ENCODE measurements at places on chromosomes 7 and 10.

DNA sequence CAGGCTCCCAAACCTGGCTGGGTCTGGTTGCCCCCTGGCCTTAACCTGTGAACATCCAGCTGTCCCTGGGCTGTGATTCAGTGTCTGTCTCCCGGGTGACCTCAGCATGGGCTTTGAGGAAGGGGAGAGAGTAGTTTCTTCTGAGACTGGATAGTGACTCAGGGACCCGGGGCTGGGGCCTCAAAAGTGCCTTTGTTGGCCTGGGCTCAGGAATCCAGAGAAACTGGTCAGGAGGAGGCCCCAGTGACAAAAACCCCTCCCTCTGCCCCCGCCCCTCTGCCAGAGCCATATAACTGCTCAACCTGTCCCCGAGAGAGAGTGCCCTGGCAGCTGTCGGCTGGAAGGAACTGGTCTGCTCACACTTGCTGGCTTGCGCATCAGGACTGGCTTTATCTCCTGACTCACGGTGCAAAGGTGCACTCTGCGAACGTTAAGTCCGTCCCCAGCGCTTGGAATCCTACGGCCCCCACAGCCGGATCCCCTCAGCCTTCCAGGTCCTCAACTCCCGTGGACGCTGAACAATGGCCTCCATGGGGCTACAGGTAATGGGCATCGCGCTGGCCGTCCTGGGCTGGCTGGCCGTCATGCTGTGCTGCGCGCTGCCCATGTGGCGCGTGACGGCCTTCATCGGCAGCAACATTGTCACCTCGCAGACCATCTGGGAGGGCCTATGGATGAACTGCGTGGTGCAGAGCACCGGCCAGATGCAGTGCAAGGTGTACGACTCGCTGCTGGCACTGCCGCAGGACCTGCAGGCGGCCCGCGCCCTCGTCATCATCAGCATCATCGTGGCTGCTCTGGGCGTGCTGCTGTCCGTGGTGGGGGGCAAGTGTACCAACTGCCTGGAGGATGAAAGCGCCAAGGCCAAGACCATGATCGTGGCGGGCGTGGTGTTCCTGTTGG is at the start of gene CLDN4:
CLDN4 (plus strand) TSS at position 316 of the 903 bp plus-strand sequence; CDS start at position 522, 206 bp downstream.
- peak; percentile 85 for DNase-seq

DNA sequence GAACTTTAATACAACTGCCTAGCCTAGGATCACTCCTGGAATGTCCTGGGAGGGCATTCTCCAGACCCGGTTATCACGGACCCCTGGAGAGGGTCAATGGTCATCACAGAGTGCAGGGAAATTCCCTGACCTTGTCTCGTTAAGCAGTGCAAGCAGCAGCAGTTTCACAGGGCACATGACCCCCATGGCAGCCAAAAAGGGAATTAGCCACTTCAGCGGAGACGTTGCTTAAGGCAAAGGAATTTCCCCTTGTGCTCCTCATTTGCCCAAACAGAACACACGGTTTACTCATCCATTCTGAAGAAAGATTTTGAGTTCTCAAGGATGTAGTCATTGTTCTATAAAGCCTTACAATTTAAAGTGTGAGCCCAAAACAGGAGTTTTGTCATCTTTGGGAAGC is 260.3 kb downstream of the SNX13 start:
- DNase-seq, result no peak

GRCh38 chr7:75879771-75880184 is 944 bp downstream of the RHBDD2 start:
- no peak for DNase-seq

DNA sequence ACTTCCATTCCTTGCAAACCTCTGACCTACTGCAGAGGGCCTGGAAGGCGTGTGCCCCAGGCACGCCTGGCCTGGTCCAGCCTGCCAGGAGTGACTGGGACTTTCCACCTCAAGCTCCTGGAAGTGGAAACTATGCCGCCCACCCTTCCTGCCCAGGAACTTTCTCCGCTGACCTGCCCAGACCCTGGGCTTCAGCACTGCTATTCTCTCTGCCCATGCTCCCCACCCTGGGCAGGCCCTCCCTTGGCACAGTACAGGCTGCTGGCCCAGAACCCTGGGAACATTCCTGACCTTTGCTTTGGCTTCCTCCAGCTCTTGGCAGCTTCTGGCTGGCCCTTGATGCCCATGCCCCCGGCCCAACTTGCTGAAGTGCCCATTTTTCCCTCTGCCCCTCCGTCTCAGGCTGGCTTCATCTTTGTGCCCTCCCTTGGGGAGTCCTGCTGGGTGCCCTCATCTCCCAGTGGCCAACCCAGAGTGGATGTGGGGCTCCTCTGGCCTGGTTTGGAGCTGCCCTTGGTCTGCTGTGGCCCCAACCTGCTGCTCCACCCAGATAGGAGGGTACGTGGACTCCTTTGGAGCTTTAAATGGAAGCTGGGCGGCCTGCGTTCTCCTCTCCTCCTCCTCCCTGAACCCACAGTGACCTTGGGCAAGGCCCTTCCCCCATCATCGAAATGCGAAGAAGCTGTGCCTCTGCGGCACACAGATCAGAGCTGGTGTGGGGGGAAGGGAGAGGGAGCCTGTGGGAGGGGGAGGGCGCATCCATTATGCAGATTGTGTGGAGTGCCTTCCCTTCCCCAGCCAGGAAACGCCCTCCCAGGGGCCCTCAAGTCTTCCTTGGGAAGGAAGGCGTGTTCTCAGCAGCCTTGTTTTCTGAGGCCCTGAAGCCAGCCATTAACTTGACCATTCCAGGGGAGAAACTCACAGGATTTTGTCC is 3.4 kb downstream of the MMRN2 start:
- no peak for DNase-seq

DNA sequence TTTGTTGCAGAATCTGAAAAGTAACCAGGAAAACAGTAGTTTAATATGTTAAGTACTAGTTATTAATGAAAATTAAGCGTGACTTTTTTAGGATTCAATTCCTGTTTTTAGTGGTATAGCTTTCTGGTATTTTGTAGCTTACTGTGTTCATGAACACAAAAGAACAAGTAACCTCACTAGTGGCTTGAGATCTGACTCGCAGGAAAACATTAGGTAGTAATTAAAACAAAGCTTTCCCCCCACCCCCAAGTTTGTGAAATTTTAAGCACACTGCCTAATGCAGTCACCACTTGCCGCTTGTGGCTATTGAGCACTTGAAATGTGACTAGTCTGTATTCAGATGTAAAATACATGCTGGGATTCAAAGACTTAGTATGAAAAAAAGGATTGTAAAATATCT is 102.5 kb upstream of the RPA3 start:
- DNase-seq, result no peak

DNA sequence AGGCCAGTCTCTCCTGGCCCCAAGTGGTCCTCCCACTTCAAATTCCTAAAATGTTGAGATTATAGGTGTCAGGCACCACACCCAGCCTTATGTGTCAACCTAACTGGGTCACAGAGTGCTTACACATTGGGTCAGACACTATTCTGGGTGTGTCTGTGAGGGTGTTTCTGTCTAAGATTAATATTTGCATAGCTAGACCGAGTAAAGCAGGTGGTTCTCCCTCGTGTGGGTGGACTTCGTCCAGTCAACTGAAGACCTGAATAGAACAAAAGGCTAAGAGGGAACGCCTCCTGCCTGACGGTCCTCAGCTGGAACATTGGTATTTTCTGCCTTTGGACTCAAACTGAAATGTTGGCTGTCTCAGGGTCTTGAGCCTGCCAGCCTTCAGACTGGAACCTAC is 11.5 kb downstream of the PPIF start:
- DNase-seq, result no peak

- DNase-seq, result no peak
Observed at GRCh38 chr7:51847461-51848134, 531.0 kb upstream of the COBL start.

- DNase-seq, result no peak
Observed at GRCh38 chr7:158373476-158374133, 214.0 kb downstream of the PTPRN2 start.

DNA sequence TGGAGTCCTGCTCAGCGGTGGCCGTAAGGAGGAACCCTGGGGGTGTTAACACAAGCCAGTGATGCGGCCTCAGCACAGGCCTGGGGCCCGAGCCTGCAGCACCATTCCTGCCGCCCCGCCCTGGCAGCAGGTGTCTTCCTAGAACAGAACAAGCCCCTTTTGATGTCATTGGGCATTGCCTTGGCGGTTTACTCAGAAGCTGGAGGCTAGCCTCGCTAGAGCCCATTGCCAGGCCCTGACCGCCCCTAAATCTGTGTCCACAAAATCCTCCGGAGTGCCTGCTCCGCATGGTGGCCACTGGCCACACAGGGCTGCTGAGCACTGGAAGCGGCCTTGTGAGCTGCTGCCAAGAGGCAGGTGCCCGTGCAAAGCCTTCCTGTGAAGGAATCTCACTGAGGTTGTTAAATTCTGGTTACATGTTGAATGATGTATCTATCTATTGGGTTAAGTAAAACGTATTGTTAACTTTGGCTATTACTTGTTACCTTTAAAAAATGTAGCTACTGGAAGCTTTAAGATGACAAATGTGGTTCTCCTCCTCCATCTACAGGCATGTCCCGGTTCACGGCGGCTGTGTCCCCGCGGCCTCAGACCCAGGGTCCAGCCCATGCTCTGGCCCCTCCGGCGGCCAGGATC is 1.2 kb upstream of the INPP5A start:
- DNase-seq, result no peak

DNA sequence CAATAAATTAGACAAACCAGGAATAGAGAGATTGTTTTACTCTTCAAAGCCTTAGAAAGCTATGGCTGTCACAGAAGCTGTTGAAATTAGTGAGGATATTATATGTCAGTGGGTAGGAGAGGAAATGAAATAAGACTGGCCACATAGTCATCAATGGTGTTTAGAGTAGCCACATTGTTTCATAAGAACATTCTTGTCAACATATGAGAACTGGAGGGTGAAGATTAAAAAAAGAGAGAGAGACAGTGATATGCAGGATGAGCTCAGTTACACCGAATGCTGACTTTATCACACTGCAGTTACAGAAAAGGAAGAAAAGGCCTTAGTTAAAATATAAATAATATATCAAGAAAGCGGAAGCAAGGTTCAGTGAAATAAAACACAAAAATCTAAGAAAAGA is 412.0 kb downstream of the CNTNAP2 start:
- DNase-seq, result no peak

DNA sequence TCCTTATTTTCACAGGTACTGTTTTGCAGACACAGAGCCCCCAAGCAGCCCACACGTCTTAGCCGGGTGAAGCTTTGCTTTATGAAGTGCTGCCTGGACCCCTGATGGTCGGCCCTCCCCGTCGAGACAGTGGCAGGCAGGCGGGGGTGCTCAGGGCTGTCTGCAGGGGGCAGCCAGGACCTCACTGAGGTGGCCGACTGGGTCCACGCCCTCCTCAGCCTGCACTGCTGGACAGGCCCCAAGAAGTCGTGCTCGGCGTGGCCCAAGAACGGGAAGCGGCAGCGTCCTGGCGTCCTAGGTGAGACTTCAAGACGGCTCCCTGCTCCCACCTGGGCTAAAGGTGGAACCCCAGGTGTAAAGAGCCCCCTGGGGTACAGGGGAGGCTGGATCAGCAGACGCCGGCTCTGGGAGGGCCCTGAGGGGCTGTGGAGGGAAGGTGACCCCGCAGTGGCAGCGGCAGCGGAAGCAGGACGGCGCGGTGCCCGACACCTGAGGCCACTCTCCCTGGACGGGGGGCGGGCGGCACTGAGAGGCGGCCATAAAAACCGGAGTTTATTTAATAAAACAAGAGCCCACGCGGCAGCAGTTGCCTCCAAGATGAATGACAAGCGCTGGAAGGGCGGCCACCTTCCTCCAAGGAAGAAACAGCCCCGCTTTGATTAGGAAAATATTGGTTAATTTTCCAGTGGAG is 179.4 kb downstream of the ELFN1 start:
- DNase-seq, result no peak

GRCh38 chr10:19024611-19025010 is 24.0 kb upstream of the MALRD1 start:
- no peak for DNase-seq

- no peak for DNase-seq
Observed at GRCh38 chr10:12353399-12354242, 4.3 kb downstream of the CAMK1D start.

DNA sequence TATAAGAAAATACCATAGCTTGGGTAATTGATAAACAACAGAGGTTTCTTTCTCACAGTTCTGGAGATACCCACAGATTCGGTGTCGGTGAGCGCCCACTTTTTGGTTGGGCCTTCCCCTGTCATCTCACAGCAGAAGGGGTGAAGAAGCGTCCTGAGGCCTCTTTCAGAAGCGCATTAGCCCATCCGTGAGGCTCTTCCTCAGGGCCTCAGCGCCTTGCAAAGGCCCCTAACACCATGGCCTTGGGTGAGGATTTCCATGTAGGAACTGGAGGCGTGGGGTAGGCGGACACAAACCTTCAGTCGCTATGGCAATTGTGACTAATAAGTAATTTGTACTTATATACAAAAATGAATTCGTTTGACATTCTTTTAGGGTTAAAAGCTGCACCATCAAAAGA is 316.0 kb downstream of the PTPRN2 start:
- no peak for DNase-seq

DNA sequence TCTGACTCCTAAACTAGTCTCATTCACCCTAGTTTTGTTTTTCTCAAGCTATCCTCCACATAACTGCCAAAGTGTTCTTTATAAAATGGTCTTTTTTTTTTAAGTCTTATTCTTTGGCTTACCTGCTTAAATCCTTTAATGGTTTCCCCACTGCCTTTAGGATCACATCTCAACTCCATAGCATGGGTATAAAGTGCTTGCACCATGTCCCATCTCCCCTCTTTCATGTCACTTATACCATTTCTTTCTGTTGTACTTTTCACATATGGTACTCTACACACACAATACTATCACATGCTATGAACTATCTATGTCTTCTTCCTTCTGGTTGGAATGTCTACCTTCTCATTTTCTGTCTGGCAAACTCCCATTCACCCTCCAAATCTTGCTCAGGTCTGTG is 5.1 kb downstream of the MTPAP start:
- DNase-seq, result no peak

GRCh38 chr7:4144811-4145510 is 537.1 kb upstream of the FOXK1 start:
- peak; percentile 81 for DNase-seq

DNA sequence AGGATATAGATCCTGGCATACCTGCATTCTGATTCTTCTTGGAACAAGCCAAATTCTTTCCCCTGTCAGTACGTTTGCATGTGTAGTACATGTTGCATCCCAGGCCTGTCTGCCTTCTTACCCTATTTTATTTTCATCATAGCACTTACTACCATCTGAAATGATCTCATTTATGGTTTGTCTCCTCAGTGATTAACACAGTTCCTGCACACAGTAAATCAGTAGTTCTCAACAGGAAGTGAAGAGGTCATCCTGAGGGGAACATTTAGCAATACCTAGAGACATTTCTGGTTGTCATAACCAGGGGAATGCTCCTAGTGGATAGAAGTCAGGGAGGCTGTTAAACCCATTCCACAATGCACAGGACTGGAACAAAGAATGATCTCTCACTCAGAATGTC is 38.2 kb upstream of the SLC26A4 start:
- no peak for DNase-seq

GRCh38 chr7:30841801-30842541 is 69.7 kb upstream of the AQP1 start:
- DNase-seq, result no peak

DNA sequence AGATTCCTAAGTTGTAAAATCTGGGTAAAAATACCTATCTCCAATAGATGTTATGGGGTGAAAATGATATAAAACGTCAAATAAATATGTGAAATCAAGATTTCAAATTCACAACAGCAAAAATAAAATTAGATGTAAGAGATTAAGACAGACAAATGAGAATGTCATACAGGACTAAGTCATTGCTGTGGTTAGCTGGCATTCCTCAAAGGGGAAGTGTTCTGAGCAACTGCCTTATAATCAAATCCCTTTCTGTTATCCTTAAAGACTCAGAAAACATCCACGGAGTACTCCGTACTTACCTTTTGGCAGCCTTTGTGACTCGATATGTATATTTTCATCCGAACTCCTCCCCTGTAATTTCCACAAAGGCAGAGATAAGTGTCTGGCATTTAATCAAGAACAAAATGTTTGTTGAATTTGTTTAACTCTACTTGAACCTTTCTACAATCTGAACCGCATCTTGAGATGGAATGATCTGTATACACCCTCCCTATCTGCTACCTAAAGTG is 559.6 kb downstream of the GATA3 start:
- no peak for DNase-seq

Data from type B pancreatic cell (in vitro differentiated cells).